Activated T-helper 1 cell treated with anti-CD3 and anti-CD28 coated beads, Interleukin-12 subunit alpha, Interleukin-12 subunit beta, Interleukin-2, Interleukin-4 antibody, amounts not matched to agents 30 ng/mL and 10 ng/mL and 1 ng/mL, durations not matched to agents 14 hours and 24 hours and 36 hours (primary cell): ENCODE measurements at places on chromosomes 16 and 17. TPM values are rescaled to one million over a fixed set of nuclear protein-coding genes. Genes with fewer than 3 reads are reported as not detected.

RPGRIP1L gene
- 9.3 and 10.9 TPM in 2 replicates for total RNA-seq

CPHXL2 gene
- not detected in 2 replicates for total RNA-seq

ADAM11 gene
- 0.32 and 0.52 TPM in 2 replicates for total RNA-seq

CIBAR2 gene
- total RNA-seq, result not detected in 2 replicates

EPN2 gene
- total RNA-seq, result 7.0 and 9.3 TPM in 2 replicates

HOXB4 gene
- total RNA-seq, result 3.8 and 4.2 TPM in 2 replicates

SERPINF2 gene
- 0.12 and 0.41 TPM in 2 replicates for total RNA-seq

C1QTNF8 gene
- not detected in 2 replicates for total RNA-seq

CES2 gene
- 34.3 and 36.6 TPM in 2 replicates for total RNA-seq

DOC2B gene
- total RNA-seq, result 5.5 and 7.6 TPM in 2 replicates

PMP22 gene
- total RNA-seq, result 0.54 and 1.6 TPM in 2 replicates

NPIPA5 gene
- 11.0 and 16.5 TPM in 2 replicates for total RNA-seq

GPT2 gene
- 20.9 and 22.3 TPM in 2 replicates for total RNA-seq

GALNS gene
- total RNA-seq, result 21.9 and 23.8 TPM in 2 replicates

VAMP2 gene
- total RNA-seq, result 54.7 and 55.9 TPM in 2 replicates

TP53TG3B gene
- total RNA-seq, result not detected in 2 replicates

SLC6A2 gene
- total RNA-seq, result not detected in 2 replicates

OSGIN1 gene
- 1.2 and 2.2 TPM in 2 replicates for total RNA-seq

ARHGAP44 gene
- 0.51 TPM in 1 of 2 replicates, not detected in the other for total RNA-seq

HOXB8 gene
- not detected in 2 replicates for total RNA-seq

FLII gene
- total RNA-seq, result 268 and 275 TPM in 2 replicates

MYOCD gene
- total RNA-seq, result not detected in 2 replicates

NLGN2 gene
- 2.3 and 2.7 TPM in 2 replicates for total RNA-seq

MMP2 gene
- not detected in 2 replicates for total RNA-seq

CRISPLD2 gene
- total RNA-seq, result 0.20 TPM in 1 of 2 replicates, not detected in the other

SLC12A3 gene
- total RNA-seq, result not detected in 2 replicates

CARD14 gene
- not detected in 2 replicates for total RNA-seq

ATP2A3 gene
- 107 and 111 TPM in 2 replicates for total RNA-seq
